ENCODE measurements at places on chromosomes 3 and 15.

- DNase-seq: no peak
Measured at GRCh38 chr15:71599418-71600151, 210.8 kb upstream of the NR2E3 start.

GRCh38 chr3:141996437-141996836, 120.0 kb downstream of the ATP1B3 start:
- DNase-seq: no peak

GRCh38 chr15:31476866-31477265, 150.2 kb downstream of the KLF13 start:
- no peak for DNase-seq

DNA sequence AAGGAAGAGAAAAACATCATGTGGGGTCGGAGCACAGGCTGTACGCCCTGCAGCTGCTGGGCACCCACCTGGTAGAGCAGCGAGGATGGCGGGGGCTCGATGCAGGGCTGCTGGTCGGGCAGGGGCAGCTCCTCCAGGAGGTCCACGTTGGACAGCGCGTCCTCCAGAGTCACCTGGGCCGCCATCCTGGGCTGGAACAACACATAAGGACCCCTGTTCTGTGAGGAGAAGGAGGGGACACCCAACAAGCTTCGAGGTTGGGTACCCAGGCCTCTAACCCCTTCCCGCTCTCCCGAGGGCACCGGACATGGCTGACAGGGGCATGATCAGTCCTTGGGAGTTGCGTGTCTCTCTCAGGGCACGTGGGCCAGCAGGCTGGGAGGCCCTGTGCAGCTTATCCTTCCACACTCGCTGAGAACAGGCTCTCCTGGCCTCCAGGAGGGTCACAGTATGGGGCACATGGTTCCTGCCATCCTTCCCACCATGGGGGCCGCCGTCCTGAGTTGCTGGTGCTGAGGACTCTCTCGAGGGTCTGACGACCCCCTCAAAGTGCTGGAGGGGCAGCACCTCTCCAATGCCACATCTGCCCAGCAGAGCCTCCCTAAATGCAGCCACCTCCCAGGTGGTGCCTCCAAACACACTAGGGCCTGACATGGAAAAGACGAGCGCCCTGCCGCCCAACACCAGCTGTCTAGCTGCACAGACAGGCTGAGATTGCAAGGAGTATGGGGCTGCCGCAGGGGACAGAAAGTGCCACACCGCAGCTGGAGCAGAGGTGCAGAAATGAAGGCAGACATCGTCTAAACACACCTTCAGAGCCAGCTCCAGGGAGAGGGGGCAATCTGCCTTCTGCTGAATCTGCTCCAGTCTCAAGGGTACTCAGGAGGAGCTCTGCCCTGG, 32.8 kb downstream of the CYFIP1 start:
- DNase-seq: no peak

DNA sequence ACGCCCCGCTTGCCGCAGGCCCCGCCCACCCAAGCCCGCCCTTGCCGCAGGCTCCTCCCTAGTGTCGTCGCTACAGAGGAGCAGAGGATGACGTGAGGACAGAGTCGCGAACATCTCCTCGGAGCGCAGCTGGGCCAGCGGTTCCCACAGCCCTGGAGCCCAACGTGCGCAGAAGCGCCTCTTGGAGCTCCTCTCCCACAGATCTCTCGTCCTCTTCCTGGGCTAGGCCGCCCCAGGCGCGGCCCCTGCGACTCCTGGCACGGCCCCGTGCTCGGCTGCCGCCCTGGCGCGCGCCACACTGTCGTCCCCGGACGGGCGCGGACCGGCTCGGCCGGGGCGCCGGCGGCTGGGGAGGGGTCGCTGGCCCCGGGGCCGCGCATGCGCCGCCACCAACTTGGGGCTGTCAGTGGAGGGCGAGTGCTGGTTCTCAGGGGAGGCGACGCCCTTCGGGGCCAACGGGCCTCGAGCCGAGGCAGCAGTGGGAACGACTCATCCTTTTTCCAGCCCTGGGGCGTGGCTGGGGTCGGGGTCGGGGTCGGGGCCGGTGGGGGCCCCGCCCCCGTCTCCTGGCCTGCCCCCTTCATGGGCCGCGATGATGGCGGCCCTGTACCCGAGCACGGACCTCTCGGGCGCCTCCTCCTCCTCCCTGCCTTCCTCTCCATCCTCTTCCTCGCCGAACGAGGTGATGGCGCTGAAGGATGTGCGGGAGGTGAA, at the start of gene TRPC1:
TSS of gene TRPC1 (plus strand) at position 67 of the 714 bp plus-strand sequence. CDS start at position 593, 526 bp downstream.
- DNase-seq: peak; percentile 64

GRCh38 chr3:151290673-151291072, 12.3 kb upstream of the P2RY14 start:
- DNase-seq: no peak

GRCh38 chr15:36469311-36469966, 110.0 kb upstream of the CDIN1 start:
- no peak for DNase-seq

Data from stimulated activated CD4-positive, alpha-beta T cell treated with anti-CD3 and anti-CD28 coated beads, Interleukin-4, amount 100 ng/mL, for 48 hours (primary cell).